ENCODE measurements at places on chromosomes 6 and 20.

GRCh38 chr6:123770247-123770949 is 33.3 kb upstream of the NKAIN2 start:
- DNase-seq, result no peak

DNA sequence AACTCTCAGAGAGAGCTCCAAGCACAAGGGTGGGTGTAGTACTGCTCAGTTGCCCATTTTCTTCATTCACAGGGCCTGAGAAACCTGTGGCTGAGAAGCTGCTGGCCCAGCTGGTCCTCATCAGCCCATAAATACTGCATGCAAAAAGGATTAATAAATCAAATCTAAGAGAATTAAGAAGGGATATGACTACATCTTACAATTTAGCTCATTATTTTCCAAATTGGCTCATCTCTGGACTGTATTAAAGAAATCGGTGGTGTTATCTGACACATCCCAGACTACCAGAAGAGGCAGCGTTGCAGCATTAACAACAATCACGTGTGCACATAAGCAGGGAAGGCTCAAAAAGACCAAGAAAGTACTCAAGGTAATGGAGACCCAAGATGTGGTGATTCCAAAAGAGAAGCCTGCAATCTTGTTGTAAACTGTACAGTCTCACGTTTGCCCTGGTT is 90.7 kb downstream of the CD24 start:
- peak; percentile 24 for DNase-seq

- no peak for DNase-seq
Measured at GRCh38 chr6:163759542-163759941, 345.0 kb downstream of the QKI start.

GRCh38 chr6:75446241-75446880 is 47.2 kb downstream of the FILIP1 start:
- DNase-seq, result no peak

DNA sequence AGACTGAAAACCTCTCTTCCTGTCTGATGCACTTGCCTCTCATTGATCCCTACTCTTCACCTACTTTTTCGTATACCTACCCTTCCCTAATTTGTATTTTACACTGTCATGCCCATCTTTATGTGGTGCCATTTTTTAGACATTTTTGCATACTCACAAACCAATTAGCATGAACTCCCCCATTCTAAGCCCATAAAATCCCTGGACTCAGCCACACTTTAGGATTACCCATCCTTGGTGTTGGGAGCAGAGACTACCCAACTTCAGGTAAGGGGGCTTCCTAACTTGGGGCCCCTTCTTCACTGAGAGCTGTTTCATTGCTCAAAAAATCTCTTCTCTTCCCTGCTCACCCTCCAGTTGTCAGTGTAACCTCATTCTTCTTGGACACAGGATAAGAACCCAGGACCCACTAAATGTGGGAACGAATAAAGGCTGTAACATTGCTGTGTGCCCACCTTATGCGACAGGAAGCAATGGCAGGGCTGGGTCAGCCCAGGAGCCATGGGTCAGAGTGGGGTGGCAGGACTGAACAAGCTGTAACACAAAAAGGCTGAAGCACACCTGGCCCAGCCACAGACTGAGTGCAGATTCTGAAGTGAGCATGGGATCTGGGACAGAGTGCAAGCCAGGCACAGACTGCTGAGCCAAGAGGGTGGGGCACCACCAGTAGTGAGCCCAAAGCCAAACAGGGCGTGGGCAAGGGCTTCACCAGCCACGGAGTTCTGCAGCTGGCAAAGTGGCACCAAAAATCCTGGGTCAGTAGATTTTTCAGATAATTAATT is 789.1 kb upstream of the HS3ST5 start:
- DNase-seq, result no peak
